Stimulated activated CD4-positive, alpha-beta T cell treated with anti-CD3 and anti-CD28 coated beads, Interleukin-1b, Interleukin-23, amount 100 ng/mL, for 4 hours (primary cell): ENCODE measurements at places on chromosomes 2 and 18.

GRCh38 chr2:143732871-143733270 is 603.7 kb downstream of the ARHGAP15 start:
- DNase-seq = no peak

DNA sequence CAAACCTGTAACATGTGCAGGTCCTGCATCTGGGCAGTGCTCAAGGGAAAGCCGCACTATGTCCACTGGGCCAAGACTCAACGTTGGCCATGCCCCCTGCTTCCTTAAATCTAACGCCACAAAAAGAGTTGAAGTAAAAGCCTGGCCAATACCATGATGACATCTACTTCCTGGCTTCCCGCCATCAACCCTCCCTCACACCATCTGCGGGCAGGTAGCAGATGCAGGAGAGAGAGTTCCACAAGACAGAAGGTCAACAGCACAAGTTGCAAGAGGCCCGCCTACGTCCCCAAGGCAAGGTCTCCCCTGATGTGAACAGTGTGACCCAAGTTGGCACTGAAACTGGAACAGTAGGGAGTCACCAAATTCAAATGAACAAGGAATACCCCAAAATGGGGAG is 48.4 kb downstream of the ABCG8 start:
- no peak for DNase-seq

DNA sequence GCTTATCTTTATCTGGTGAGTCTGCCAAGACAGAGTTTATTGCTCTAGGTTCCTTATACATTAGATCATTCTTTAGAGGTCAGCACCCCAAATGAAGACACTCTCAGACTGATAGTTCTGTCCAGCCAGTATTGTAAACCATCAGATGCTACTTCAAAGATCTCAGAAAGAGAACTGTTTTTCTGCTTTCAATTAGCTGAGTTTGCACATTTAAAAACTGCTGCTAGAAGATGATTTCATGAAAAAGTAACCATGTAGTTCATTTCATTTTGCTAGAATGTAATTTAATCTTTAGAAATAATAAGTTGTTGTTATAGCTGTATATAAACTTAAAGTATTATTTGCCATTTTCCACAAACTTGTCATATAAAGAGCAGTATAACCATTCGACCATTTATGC is 344.5 kb upstream of the ATP5MC3 start:
- DNase-seq = no peak

DNA sequence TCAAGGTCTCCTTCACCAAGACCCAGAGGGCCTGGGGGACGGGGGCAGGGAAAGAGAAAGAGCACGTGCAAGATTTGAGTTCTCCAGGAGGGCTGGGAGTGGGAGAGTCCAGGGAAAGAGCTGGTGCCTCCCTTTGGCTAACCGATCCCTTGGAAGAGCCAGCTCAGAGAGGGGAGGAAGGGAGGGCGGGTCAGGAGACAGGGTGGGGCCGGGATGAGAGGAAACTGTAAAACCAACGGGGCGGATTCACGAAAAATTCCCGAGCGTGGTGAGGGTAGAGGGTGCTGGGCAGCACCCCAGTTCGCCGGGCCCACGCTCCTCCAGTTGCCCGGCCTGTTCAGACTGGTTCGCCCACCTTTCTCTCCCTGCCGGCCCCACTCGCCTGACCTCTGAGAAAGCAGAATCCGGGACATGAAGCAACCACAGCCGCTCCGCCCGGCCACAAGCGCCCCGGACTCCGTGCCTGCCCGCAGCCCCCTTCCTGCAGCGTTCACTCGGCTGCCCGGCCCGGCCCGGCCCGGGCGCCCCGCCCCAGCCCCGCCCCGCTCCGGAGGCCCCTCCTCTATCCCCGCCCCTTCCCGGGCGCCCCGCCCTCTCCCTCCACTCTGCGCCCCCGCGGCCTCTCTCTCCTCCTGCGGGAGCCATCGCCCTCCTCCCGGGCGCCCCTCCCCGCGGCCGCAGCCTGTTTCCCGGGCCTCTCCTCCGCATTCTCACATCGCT is 230.9 kb upstream of the SMAD2 start:
- DNase-seq = peak; percentile 59
